Hematopoietic multipotent progenitor cell treated with erythropoietin and hydrocortisone succinate and interleukin-3 and kit ligand, for 17 days (in vitro differentiated cells): ENCODE measurements at places on chromosomes 2 and 18.

DNA sequence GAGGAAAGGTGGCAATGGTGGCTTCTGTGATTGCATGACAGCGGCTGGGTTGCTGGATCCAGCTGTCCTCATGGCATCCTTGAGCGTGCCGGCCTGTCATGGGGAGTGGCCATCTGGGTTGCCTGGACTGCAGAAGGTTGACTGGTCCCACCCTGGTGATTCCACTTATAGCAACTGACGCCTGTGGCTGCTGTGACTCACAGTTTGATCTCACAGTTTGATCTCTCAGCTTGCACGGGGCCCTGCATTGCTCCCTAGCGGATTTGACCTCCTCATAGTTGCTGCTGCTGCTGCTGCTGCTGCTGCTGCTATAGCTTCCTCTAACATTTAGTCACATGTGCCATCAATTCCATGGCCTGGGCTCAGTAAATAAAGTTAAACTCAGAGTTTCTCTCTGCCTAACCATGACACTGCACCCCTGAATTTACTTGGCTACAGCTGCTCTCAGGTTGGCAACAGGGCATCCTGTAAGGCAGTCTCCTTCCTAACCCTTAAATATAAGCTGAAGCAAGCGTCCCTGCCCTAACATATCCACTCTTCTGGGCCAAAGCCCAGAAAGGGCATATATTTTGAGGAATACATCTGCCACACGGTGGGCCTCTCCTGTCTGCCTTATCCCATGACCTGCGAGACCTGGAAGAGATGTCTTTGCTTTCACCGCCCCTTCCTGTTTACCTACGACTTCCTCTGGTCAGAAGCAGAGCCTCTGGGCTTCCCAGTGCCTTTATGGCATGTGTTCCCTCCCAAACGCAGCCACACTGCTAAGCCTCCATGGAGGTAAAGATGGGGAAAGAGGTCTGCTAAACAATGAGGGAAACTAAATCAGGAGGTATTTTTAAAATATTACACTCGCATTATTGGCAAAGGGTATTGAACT, 37.8 kb upstream of the CCDC150 start:
- DNase-seq, result no peak

- no peak for DNase-seq
Observed at GRCh38 chr2:237485304-237485703, 1.7 kb upstream of the MLPH start.

GRCh38 chr18:56910967-56911366, 235.9 kb upstream of the BOD1L2 start:
- DNase-seq, result no peak

DNA sequence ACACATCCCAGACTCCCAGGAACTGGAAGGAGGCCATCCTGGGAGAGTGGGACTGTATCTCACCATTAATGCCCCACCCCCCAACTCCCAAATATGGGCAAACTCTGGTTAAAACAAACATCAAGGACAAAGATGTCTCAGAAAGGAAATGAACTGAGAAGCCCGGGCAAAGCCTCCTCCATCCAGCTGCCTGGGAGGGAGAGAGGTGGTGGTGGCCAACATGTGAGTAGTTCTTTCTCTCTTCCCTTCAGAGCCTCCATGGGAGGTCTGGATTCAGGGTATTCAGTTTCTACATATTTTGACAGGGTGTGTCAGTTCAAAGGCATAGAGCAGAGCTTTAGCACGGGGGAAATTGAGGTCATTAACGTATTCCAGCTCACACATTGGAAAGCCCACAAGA, 57.5 kb downstream of the CXCR4 start:
- no peak for DNase-seq

DNA sequence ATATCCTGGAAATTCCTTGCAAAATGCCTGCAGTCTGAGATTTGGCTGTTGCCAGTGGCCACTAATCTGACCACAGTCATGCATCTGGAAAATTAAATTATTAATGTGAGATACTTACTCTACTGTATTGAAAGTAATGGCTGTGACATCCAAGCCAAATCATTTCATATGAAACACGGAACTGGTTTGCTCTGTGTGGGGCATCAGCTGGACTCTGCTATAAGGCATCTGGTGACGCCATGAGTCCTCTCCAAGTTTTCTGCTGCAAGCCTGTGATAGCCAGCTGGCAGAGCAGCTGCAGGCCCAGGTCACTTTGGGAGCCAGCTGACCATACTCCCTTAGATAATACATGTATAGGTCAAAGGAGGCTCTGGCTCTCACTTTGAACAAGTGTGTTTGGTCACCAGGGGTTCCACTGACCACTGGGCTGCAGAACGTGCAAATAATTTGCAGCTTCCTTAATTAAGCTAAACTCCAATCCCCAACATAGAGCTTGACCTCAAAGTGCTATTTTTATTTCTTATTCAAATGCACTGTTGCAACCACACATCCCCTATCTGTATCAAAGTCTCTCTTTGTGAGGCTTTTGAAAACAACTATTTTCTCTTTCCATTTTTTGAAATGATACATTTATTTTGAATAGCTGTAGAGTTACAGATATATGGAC, 152.9 kb downstream of the NCKAP5 start:
- DNase-seq, result no peak

DNA sequence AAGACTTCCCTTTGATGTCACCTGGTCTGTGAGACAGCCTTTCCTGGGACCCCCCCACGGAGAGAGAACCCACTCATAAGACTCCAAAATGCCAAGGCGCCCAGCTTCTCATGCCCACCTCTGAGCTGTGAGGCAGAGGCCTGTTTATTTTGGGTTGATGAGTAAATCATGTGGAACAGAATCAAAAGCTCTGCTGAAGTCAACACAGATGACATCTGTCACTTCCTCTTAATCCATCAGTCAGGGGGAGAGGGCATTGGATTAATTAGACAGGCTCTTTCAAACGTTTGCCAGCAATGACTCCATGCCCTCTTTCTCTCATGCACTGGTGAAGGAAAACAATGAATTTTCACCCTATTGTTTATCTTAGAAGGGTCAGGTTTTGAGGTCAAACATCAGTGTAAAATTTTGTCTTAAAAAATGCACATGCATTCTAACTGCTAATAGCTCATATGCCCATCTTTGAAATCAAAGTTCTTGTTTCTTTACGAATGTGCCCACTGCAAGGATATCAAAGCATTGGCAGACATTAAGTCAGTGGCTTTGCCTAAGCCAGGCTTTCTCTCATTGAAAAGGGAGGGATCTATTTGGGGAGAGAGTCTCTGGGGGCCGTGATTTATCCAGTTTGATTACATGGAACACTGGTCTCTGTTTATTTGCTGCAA, 184.1 kb downstream of the ACKR3 start:
- no peak for DNase-seq

GRCh38 chr18:58468191-58468590, 160.7 kb downstream of the ALPK2 start:
- no peak for DNase-seq

DNA sequence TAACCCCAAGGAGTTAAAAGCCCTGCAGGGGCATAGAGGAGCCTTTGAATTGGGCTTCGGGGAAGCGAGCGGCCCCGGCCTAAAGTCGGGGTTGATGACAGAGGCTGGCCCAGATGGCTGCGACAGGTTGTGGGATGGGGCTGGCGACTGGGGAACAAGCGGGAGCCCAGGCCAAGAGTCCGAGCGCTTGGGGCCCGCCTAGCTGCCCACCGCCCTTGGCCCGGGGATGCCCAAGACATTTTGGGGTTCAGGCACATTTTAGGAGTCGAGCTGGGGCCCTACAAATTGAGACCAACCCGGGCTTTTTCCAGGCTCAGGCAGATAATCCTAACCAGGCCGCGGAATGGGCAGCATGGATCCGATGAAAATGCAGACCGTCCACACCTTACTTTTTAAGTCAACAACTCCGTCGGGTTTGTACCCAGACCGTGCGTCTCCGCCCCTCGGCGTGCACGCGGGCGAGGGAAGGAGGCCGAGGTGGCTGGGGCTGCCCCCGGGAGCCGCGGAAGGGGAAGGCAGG, 507 bp downstream of the RTKN start:
- no peak for DNase-seq
